ENCODE measurements at places on chromosomes 7 and 10. TPM values are rescaled to one million over a fixed set of nuclear protein-coding genes. Genes with fewer than 3 reads are reported as not detected.

Gene SCART1
- total RNA-seq = 0.10 TPM

Gene SORCS1
- total RNA-seq = under 0.01 TPM

Gene MMD2
- total RNA-seq = not detected

Gene SPDYE9
- not detected for total RNA-seq

Gene IDI2
- total RNA-seq = not detected

Gene TMEM176B
- not detected for total RNA-seq

Gene CPVL
- total RNA-seq = 3.8 TPM

Gene AKR1C4
- total RNA-seq = not detected

Gene HTR7
- total RNA-seq = 7.3 TPM

Gene ZNF511
- total RNA-seq = 57.6 TPM

Gene SH3PXD2A
- 10.7 TPM for total RNA-seq

Gene WIPF3
- total RNA-seq = not detected

Gene PNLIPRP3
- total RNA-seq = not detected

Gene XRCC2
- total RNA-seq = 7.9 TPM

Gene GRB10
- total RNA-seq = 44.9 TPM

Gene FAM221A
- 0.72 TPM for total RNA-seq

Gene VPS41
- 27.2 TPM for total RNA-seq

Gene MMRN2
- total RNA-seq = 0.60 TPM

Gene ACSL5
- total RNA-seq = 18.5 TPM

Gene NUP205
- total RNA-seq = 90.1 TPM

Gene LRIT1
- not detected for total RNA-seq

Gene C7orf33
- not detected for total RNA-seq

Gene ZDHHC4
- total RNA-seq = 68.4 TPM

Gene LIPM
- not detected for total RNA-seq

Gene HGF
- 0.39 TPM for total RNA-seq

Gene ZNF138
- 7.0 TPM for total RNA-seq

Gene JAKMIP3
- not detected for total RNA-seq

Gene PDK4
- total RNA-seq = 2.3 TPM

Gene MET
- 62.1 TPM for total RNA-seq

Gene ASB10
- not detected for total RNA-seq

Gene CCDC146
- 0.72 TPM for total RNA-seq

Gene CXCL12
- 30.3 TPM for total RNA-seq

Gene AKR1C8
- total RNA-seq = not detected

Gene UNC5B
- 25.3 TPM for total RNA-seq

Gene TYSND1
- 5.5 TPM for total RNA-seq

Gene ADAM8
- total RNA-seq = 3.8 TPM

Gene GDF2
- total RNA-seq = not detected

Gene CALML3
- total RNA-seq = not detected

Gene CREM
- total RNA-seq = 46.1 TPM

Gene LIPJ
- under 0.01 TPM for total RNA-seq

Gene CDC14C
- not detected for total RNA-seq

Gene FFAR4
- not detected for total RNA-seq

Gene OLAH
- not detected for total RNA-seq

Gene PMPCB
- 78.1 TPM for total RNA-seq

Gene ANKRD61
- 0.20 TPM for total RNA-seq

Gene TET1
- total RNA-seq = 6.1 TPM

Data from RPMI7951 (cell line).